ENCODE measurements at places on chromosomes 6 and 20.

GRCh38 chr20:3121271-3121911 lies 36.9 kb upstream of the AVP start:
- peak; percentile 7 for DNase-seq

DNA sequence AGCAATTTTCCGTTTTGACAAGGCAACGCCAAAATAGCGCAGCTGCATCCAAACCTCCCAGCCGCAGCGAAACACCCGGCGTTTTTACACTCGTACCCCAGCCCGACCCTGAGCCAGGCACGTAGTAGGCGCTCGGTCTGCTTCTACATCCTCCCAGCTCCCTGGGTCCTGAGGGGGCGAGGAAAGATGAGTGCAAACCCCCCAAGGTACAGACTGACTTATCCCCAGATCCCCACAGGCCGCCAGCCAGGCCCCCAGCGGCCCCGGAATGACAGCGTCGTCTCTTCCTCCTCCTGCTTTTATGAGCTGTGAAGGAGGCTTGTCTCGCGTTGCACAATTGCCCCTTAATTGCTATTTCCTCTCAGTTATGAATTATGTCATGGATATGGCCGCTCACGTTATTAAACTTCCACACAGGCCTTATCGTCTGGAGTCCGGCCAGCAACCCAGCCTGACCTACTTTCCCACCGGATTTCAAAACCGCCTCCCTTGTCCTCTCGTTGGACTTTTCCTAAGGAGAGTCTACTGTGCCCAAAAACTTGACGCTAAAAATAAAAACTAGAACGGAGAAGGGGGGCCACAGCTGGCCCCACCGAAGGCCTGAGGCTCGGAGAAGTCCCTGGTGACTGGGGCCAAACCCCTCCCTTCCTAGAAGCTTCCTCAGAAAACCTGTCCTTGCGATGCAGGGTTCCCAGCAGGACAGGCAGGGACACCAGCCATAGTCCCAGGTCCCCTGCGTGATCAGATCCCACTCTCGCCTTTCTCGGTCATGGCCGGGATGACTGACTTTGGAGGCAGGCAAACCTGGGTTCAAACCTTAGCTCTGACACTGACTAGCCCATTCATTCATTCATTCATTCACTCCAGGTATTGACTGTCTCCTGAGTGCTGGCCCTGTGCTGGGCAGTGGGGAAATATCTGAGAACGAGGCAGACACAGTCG lies 130.9 kb upstream of the PTPN1 start:
- DNase-seq: no peak

GRCh38 chr20:47304287-47304686 lies 52.2 kb downstream of the ZMYND8 start:
- no peak for DNase-seq

- DNase-seq: no peak
Measured at GRCh38 chr6:168536665-168537539, 95.9 kb downstream of the SMOC2 start.

Data from activated effector memory CD4-positive, alpha-beta T cell treated with Interleukin-2 at 50 U/mL for 16 hours (primary cell).